AG04450 (cell line): ENCODE measurements at places on chromosomes 4 and X.
A peak's percentile ranks its signal among the peaks of the same experiment; 100 is the strongest.

- no peak for DNase-seq
Observed at GRCh38 chr4:10734697-10735096, 50.1 kb upstream of the CLNK start.

GRCh38 chr4:77990456-77990855 is 66.7 kb upstream of the FRAS1 start:
- DNase-seq: no peak

DNA sequence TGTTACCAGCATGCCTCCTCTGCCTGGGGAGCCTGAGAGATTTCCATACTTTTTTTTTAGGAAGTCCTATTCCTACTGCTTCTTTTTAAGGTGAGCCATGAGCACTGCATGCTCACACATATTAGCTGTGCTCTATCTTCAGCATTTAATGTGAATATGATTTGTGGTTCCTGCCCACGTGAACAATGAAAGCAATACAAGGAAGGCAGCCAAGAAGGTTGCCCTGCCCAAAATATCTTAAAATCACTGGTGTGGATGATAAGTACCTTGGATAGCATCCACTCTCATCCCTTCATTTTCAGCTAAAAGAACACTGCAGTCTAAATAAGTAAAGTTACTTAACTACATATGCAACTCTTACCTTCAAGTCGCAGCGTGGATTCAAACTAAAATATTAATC is 607.5 kb downstream of the PACRGL start:
- DNase-seq: no peak

- no peak for DNase-seq
Observed at GRCh38 chr4:10620935-10621488, 63.6 kb downstream of the CLNK start.

- no peak for DNase-seq
Observed at GRCh38 chr4:74267998-74268606, 40.2 kb upstream of the EPGN start.

GRCh38 chrX:49166914-49167739 is 4.6 kb downstream of the MAGIX start:
- no peak for DNase-seq

DNA sequence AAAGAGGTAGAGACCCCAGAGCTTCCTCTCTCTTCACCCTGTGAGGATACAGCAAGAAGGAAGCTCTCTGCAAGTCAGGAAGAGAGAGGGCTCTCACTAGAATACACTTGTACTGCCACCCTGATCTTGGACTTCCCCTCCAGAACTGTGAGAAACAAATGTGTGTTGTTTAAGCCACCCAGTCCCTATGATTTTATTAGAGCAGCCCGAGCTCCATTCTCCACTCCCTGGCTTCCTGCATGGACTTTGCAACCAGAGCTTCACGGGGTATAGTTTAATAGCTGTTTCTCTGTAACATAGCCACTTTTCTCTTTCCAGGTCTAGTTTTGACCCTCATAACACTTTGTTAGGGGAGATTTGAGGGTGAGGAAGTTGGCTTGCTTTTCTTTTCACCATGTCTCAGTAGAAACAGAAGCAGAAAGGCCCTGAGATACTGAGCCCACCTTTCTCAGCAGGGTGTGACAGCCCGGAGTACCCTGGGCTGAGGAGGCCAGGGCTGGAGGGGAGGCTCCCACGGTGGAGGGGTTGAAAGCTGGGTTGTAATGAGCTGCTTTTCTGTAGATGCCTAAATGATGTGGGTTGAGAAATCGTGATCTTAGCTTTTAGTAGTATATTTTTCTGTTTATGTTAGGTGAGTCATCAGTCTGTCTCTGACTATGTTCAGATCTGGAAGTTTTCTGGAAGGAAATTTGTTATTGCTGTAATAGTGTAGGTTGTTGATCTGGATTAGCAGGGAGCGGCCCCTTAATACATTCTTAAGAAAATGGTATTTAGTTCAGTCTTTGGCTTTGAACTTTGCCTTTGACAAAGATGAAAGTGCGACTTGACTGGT is 118.6 kb downstream of the PTTG2 start:
- DNase-seq: peak; percentile 67

GRCh38 chrX:123077631-123078030 is 106.4 kb upstream of the GRIA3 start:
- DNase-seq: no peak
